ENCODE measurements at places on chromosomes 4 and X.

DNA sequence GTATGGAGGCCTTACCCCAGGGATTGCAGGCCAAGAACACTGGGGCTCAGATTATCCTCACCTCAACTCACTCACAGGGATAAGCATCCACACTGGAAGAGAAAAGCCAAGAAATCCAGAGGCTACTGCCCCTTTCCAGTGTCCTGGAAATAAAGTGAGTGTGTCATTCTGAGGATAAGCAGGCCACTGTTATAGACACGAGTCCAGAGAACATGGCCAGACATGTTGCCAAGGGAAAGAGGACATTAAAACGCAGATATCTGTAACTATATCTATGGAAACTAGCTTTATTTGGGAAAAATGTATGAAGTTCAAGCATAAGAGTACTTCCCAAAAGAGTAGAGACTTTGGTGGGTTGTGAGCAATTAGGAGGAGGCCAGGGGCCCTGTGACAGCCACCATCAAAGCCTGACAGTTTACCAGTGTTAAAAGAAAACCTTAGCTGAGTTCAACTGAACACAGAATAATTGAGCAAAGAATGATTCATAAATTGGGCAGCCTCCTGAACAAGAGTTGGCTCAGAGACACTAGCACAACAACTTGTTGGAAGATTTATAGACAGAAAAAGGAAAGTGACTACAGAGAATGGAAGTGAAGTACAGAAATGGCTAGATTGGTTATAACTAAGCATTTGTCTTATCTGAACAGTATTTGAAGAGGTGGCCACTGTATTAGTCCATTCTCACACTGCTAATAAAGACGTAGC is 1222.2 kb downstream of the STIM2 start:
- no peak for DNase-seq

DNA sequence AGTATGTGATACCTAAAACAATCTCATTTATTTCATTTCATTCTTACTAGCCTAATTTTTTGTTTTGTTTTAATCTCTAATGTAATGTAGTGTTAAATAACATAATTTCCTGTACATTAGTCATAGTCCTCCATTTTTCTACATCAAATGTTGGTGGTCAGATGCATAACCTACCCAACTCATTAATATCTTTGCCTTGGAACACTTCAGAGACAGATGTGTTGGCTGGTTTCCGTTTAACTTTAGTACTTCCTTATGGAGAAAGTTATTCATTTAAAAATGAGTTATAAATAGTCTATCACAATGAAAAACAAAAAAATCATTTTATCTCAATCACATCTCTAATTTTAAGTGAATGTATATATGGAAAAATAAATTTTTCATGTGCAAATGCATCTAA is 190.2 kb downstream of the ANTXR2 start:
- DNase-seq = no peak

DNA sequence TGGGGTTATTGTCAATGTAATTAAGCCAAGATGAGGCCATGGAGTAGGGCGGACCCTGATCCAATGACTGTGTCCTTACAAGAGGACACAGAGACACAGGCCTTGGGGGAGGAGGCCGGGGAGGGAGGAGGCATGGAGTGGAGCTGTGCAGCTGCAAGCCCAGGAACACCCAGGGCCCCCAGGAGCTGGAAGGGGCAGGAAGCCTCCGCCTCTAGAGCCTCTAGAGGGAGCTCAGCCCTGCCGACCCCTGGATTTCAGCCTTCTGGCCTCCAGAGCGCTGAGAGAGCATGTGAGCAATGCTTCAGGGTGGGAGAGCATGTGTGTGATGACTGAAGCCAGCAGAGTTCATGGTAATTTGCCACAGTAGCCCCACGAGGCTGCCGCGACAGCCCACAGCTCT is 234.6 kb downstream of the AFAP1 start:
- no peak for DNase-seq

DNA sequence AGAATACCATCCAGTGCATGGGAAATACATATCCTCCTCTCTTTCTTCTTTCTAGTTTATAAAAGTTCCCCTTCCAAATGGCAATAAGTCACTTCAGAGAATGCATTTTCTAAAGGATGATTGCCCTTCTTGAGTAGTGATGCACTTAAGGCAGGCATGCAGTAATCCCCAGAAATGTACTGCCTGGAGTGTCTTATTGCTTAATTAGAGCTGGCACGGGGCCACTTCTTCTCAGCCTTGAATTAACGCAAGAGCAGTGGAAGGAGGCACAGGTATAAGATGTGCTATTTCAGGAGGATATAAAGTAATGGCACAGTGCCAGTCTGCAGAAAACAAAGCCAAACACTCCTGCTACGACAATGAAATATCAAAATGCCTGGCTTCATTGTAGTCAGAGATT is 371.4 kb upstream of the FAM241A start:
- no peak for DNase-seq

- DNase-seq = no peak
These were observed 340.9 kb upstream of the FGF13 start for GRCh38 chrX:139052461-139052860.

DNA sequence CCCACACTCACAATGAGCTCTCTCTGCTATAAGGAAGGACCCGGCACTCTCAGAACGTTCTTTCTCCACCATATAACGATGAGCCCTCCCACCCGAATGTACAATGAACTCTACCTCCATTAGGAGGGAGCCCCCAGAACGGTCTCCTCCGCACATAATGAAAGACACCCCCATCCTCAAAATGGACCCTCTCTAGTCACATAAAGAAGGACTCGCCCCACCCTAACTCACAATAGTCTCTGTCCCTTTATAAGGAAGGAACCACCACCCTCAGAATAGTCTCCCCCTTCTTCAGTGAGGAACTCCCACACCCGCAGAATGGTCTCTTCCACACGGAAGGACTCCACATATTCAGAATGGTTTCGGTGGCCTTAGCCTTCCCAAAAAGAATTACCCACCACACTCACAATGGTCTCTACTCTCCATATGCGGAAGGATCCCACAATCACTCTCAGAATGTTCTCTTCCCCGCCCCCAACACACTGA is 477 bp downstream of the SLC35A2 start:
- DNase-seq = no peak

GRCh38 chr4:4502694-4503311 is 39.0 kb downstream of the STX18 start:
- DNase-seq = no peak

DNA sequence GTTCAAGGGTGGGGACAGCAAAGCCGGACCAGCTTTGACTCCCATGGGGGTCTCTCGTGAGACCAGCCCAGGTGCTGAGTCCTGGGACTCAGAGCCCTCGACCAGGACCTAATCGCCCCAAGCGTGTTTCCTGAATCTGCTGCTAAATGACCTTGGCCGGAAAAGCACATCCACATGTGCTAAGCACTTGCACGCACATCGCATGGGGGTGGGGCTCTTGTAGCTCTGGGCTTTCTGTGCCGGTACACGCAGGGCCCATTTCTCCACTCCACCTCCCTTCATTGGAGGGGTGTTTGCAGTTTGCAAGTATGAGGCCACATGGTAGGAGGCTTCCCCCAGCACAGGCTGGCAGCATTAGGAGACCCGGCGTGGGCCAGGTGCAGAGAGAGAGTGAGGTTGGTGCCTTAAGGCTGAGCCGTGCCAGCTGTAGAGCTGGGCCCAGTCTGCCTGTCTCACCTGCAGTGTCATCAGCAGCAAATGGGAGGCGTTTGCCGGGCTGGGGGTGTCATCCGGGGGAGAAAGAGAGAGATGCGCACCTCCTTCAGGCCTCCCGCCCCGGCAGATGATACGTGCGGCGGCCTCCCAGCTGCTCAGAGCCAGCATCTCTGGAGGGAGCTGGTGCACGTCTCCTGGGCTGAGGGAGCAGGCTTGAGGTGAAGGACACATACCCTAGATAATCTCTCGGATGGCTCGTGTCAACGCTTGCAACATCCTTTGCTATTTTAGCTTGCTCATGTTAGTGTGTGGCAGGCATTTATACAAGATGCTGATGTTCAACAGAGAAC is 45.2 kb upstream of the CLCN4 start:
- no peak for DNase-seq

DNA sequence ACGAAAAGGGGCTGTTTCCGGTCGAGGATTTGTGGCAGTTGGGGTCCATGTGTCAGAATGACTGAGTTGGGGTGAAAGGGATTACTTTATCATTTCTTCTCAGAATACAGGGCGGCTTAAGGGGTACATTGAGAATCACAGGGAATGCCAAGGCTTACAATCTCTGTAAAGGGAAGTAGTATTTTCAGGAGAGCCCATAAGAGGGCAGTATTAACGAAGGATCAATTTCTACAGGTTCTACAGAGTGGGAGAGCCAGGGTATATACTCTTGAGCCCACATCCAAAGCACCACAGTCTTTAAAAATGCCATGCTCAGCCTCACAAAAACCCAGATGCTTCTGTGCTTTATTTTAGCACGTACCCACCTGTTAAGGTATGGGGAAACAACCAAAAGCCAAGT is 67.7 kb upstream of the ZXDA start:
- DNase-seq = no peak

DNA sequence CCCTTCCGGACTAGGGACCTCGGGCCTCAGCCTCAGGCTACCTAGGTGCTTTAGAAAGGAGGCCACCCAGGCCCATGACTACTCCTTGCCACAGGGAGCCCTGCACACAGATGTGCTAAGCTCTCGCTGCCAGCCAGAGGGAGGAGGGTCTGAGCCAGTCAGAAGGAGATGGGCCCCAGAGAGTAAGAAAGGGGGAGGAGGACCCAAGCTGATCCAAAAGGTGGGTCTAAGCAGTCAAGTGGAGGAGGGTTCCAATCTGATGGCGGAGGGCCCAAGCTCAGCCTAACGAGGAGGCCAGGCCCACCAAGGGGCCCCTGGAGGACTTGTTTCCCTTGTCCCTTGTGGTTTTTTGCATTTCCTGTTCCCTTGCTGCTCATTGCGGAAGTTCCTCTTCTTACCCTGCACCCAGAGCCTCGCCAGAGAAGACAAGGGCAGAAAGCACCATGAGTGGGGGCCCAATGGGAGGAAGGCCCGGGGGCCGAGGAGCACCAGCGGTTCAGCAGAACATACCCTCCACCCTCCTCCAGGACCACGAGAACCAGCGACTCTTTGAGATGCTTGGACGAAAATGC is at the start of gene WAS:
TSS of gene WAS (plus strand) at position 389 of the 572 bp plus-strand sequence. CDS start at position 444, 55 bp downstream.
- DNase-seq = no peak

DNA sequence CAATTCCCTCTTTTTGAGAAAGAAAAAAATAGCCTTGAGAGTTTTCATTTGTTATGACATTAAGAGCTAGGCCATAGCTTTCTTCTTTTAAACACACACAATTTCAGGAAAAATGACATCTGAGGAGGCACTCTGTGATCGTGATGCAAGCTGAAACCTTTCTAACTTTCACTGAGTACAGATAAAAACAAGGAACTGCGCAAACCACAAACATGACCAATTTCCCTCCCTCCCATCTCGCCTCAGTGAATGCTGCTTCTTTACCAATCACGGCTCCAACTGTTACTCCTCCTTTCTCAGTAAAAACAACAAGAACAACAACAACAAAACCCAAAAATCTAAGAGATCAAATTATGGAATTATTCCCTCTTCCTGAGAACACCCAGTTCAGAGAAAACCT is 626.8 kb downstream of the TLL1 start:
- DNase-seq = no peak

GRCh38 chr4:74120086-74120485 is 21.1 kb upstream of the CXCL2 start:
- DNase-seq = no peak

- DNase-seq = no peak
These were observed 10.9 kb downstream of the SMARCA1 start for GRCh38 chrX:129512409-129512808.

- DNase-seq = no peak
These were observed 140.1 kb upstream of the NDP start for GRCh38 chrX:44113337-44113736.

- DNase-seq = no peak
These were observed 1699.2 kb upstream of the IGFBP7 start for GRCh38 chr4:58809366-58809765.

- DNase-seq = no peak
These were observed 27.0 kb downstream of the MBNL3 start for GRCh38 chrX:132461886-132462285.

GRCh38 chr4:186680641-186681040 is 43.0 kb downstream of the FAT1 start:
- no peak for DNase-seq

- DNase-seq = no peak
These were observed 6.5 kb downstream of the TIFA start for GRCh38 chr4:112279025-112279881.

DNA sequence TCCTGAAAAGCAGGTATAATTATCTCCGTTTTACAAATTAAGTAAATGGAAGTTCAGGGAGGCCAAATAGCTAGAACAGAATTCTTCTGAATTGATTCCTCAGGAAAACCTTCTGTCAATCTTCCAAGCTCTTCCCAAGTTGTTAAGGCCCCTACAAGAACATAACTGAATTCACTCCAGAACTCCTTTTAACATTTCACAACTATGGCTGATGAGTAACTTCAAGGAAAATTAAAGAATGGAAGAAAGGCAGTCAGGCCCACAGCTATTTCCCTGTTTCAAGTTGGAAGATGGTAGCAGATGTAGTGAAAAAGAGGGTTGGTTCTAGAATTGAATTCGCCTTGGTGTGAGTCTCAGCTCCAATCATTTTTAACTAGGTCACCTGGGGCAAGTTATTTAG is 15.9 kb downstream of the SETD7 start:
- DNase-seq = no peak

GRCh38 chrX:30570505-30570904 is 7.1 kb downstream of the TASL start:
- no peak for DNase-seq

- DNase-seq = no peak
These were observed 58.7 kb downstream of the SCFD2 start for GRCh38 chr4:53307210-53307609.

DNA sequence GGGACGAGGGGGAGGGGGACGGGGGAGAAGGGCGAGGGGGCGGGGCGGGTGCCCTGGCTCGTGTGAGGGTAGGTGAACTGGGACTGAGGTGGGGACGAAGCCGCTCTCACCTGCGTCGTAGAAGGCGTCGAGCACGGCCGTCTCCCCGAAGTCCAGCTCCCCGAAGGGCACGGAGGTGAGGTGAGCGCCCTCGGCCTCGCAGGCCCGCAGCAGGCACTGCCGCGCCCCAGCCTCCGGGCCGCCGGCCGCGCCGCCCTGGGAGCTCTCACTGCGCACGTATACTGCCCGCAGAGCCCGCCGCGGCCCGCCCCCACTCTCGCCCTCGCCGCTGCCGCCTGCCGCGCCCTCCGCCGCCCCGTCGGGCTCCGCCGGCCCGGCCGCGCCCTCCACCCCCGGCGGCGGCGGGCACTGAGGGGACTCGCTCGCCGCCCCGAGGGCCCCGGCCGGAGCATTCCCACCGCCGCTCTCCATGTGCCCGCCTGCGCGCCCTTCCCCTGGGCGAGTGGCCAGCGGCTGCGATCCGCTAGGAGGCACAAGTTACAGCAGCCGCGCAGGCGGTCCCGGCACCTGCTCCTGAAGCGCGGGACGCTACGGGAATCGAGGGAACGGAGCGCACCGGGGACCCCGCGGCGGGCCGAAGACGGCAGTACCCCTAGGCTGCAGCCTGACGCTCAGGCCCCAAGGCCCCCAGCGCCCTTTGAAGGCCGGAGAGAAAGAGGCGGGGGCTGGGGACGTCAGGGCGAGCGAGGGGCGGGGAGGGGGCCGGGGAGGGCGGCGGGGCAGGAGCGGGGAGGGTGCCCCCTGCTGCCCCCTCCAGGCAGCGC is at the start of gene MAP3K15:
TSS of gene MAP3K15 (minus strand) at position 718 of the 824 bp plus-strand sequence. CDS start at position 471, 247 bp downstream.
- no peak for DNase-seq
